Lower lobe of right lung (tissue), 2 donors: ENCODE measurements at places on chromosomes 2 and 18. TPM values are rescaled to one million over a fixed set of nuclear protein-coding genes. Genes with fewer than 3 reads are reported as not detected.

GRCh38 chr18:26531605-26532298 is 16.6 kb downstream of the KCTD1 start:
- H3K36me3 ChIP-seq: no peaks in the 10 kb centered on the region
- H3K27me3 ChIP-seq: no peaks in the 10 kb centered on the region
- DNase-seq: no peak
- H3K4me1 ChIP-seq: no peaks in the 10 kb centered on the region
- no peak overlapping the region for H3K27ac ChIP-seq

DNA sequence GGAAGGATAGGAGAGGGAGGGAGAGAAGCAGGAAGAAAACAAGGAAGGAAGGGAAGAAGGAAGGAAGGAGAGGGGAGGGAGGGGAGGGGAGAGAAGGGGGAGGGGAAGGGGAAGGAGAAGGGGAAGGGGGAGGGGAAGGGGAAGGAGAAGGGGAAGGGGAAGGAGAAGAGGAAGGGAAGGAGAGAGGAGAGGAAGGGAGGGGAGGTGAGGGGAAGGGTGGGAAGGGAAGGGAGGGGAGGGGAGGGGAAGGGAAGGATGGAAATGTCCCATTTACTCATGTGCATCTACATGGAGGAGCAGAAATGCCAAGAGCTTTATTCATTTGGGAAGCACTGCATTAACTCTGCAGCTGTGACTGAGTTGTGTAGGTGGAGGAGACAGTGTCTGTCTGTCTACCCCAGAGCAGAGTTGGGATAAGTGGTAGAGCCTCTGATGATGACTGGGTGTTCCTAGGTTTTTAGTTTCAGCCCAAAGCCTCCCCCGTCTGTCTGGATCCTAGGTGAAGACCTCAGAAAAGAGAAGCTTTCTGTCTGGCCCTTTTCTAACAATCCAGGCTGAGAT is 131.3 kb downstream of the COL6A3 start:
- DNase-seq: no peak
- no peaks in the 10 kb centered on the region for H3K27me3 ChIP-seq
- H3K4me1 ChIP-seq: peaks cover 11% of the 10 kb centered on the region
- no peaks in the 10 kb centered on the region for H3K36me3 ChIP-seq
- no peak overlapping the region for H3K4me3 ChIP-seq

GRCh38 chr18:48122376-48122775 is 191.9 kb upstream of the SMAD2 start:
- no peaks in the 10 kb centered on the region for H3K27me3 ChIP-seq
- DNase-seq: no peak
- no peak overlapping the region for H3K27ac ChIP-seq
- no peak overlapping the region for H3K4me3 ChIP-seq
- H3K36me3 ChIP-seq: no peaks in the 10 kb centered on the region
- peaks cover 10% of the 10 kb centered on the region for H3K4me1 ChIP-seq

DNA sequence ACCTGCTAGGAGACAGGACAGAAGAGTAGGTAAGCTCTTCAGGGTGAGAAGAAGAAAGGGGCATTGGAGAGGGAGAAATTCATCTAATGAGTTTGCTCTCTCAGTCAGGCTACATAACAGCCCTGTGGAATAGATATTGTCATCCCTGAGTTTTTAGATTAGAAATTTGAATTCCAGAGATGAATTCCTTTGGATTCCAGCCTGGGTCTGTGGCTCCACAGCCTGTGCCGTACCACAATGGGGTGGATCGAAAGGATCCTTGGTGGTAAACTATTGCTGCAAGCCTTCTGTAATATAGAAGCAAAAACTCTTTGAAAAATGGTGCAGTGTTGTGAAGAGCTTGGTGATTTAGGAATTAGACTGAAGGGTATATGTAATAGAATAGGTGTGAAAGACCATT is 21.0 kb downstream of the MYO1B start:
- no peaks in the 10 kb centered on the region for H3K27me3 ChIP-seq
- H3K4me3 ChIP-seq: no peak overlapping the region
- no peak for DNase-seq
- peak overlapping the region; percentile 34 for H3K27ac ChIP-seq
- H3K36me3 ChIP-seq: no peaks in the 10 kb centered on the region

Gene SLC40A1
- total RNA-seq: 135 TPM

Gene CCDC141
- 40.5 TPM for total RNA-seq
